Cortex of kidney (tissue), 1 donor: ENCODE measurements at places on chromosomes 12 and 14.

- no peak for DNase-seq
These were observed 37.6 kb upstream of the BICD1 start for GRCh38 chr12:32069071-32069470.

DNA sequence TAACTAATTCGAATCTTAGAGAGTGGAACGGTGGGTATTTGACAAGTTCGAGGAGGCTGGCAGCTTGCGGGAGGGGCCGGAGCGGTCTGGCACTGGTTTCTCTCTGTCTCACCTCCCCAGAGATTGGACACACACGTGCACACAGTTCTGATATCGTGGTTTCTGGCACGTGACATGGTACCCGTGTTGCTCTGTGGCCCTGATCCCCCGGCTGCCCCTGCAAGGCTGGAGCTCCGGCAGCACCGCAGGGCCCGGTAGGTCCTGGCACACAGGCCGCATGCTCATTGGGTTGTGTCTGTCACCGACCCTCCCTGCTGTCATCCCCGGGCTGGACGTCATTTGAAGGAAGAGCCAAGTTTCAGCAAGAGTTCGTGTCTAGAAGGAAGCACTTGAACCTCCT, 82.7 kb downstream of the PPP2R5C start:
- no peak for DNase-seq

DNA sequence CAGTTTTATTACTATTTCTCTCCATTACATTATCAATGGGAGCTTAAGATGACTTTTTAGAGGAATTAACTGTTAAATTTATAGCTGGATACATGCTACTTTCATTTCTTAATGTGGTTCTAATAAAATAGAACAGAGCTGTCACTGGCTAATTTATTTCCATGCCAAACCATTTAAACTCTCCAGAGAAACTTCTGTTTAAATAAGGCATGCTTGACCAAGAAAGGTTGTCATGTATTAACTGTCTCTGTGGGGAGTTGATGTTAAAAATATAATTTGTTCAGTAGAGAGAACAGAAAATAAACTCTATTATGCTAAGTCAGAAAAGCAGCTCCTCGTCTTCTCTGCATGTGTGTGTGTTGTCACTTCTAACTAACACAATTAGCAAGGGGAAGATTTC, 447.4 kb downstream of the SLC16A7 start:
- no peak for DNase-seq

- DNase-seq: no peak
These were observed 25.0 kb upstream of the NPAS3 start for GRCh38 chr14:32913725-32914124.

- DNase-seq: no peak
These were observed 23.3 kb downstream of the NINJ2 start for GRCh38 chr12:639988-640387.

- DNase-seq: no peak
These were observed 19.2 kb upstream of the MAP1LC3B2 start for GRCh38 chr12:116539905-116540482.

DNA sequence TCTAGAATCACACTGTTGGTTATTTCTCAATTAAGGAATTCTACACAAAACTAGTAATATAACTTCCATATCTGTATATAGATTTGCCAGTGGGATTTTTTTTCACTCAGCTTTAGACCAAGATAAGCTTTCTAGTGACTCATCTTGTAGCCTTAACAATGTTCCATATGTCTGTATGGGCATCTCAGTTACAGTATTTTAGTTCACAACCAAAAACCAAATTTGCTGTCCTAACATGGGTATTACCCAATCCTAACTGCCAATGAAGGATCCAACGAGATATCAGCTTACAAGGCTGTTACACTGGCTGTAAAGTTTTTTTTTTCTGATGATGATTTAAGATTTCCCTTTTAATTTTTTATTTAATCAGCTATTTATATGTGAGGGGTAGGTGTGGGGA, 31.5 kb upstream of the KRR1 start:
- DNase-seq: no peak

DNA sequence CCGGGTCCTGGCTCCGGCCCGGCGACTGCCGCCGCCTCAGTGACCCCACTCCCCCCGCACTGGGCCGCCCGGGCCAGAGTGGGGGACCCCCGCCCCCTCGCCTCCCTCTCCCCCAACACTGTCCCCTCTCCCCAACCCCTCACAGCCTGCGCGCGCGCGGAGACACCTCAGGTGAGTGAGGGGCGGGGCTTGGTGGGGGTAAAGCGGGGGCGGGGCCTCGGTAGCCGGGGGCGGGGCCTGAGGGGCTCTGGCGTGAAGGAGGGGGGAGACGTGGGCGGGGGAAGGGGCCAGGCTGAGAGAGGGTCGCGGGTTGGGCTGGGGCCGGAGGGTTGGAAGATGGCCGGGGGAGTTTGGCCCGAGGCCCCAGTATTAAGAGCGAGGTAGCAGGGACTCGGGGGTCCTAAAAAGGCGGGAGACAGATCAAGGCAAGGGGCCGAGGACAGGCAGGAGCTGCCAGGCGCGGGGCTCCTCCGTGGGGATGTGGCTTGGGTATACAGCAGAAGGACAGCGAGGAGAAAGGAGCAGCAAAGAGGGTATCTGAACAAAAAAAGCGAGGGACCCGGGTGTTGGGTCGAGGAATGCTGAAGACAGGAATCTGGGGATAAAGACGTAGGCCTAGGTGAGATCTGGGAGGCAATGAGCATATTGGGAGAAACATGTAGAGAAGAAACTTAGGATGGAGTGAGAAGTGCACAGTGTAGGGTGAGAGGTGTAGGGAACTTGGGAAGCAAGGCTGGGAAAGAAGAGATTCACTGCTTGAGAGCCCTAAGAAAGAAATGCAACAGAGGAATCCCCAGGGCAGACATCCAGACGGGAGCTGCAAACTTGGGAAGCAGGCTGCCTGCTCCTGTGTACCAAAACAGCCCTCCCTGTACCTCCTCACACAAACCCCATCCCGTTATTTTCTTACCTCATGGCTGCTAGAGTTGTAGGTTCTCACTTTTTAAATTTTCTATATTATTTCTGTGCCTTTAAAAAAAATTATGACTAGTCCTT, 10.8 kb downstream of the SUOX start:
- DNase-seq: no peak

DNA sequence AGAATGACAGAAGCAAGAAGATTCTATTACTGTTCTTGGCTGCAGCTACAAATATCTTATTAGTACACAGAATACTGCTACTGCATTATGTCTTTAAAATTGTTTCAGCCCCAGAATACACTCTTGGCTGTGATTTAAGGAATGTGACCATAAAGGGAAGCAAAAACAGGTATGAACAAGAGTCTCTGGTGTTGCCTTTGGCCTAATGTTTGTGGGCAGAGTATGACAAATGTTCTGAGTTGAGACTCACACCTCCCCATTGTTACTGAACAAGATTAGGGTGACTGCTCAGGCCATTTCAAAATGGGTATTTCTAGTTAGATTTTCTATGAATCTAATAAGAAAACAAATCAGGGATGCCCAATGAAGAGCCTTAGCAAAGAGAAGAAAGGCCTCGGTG, 28.5 kb downstream of the TTC6 start:
- DNase-seq: no peak

DNA sequence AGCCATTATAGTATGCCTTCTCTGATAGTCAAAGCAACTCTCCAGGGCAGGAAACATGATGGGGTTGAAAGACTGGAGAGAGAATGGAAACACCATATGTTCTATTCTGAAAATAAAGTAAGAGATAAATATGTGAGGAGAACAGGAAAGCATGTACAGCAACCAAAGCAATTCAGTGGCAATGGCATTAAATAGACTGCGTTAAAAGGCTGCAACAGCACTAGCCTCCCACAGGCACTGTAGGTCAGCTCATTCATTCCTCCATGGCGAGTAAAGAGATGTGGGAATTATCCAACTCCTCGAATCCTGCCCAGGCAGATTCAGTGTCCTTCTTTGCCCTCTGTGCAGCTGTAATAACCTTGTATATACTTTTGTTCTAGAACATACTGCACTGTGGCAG, 43.8 kb downstream of the ANO6 start:
- no peak for DNase-seq

DNA sequence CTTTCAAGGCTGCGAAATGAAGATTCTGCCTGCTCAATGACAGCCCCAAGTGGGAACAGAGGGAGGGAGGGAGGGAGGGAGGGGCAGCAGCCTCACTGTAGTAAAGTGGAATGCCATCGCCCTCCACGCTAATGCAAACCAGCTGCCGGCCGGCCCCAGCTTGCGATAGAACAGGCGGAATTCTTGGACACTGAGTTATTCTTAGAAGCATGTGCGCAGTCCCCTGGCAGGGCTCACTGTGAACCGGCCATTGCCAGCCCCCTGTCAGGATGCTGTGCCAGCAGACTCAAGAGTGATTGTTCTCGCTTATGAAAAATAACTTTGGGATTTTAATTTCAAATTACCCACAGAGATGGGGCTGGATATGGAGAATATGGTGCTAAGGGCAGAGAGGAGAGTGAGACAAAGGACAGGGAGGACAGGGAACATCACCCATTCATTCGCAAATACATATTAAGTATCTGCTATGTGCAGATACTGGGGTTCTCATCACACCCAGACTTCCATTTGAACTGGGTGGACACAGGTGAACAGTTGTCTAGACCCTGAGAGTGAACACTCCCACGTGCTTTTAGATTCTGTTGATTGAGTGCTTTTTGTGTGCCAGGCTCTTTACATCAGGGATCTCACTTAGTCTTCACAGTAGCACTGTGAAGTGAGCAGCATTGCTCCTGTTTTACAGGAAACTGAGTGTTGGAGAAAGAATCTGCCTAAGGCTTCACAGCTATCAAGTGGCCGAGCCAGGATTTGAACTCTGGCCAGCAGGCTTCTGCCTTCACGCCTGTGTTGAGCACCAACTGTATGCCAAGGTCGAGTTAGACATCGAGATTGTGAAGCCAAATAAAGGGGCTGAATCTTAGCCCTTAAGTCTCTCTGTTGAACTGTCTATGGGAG, 192.9 kb downstream of the C12orf75 start:
- no peak for DNase-seq
